ENCODE measurements at places on chromosomes 2 and 18.

- no peak for DNase-seq
These were observed 593.1 kb downstream of the RNF144A start for GRCh38 chr2:7510353-7510752.

- no peak for DNase-seq
These were observed 14.6 kb downstream of the NMUR1 start for GRCh38 chr2:231515603-231516002.

GRCh38 chr2:168180914-168181313 is 66.5 kb downstream of the STK39 start:
- no peak for DNase-seq

DNA sequence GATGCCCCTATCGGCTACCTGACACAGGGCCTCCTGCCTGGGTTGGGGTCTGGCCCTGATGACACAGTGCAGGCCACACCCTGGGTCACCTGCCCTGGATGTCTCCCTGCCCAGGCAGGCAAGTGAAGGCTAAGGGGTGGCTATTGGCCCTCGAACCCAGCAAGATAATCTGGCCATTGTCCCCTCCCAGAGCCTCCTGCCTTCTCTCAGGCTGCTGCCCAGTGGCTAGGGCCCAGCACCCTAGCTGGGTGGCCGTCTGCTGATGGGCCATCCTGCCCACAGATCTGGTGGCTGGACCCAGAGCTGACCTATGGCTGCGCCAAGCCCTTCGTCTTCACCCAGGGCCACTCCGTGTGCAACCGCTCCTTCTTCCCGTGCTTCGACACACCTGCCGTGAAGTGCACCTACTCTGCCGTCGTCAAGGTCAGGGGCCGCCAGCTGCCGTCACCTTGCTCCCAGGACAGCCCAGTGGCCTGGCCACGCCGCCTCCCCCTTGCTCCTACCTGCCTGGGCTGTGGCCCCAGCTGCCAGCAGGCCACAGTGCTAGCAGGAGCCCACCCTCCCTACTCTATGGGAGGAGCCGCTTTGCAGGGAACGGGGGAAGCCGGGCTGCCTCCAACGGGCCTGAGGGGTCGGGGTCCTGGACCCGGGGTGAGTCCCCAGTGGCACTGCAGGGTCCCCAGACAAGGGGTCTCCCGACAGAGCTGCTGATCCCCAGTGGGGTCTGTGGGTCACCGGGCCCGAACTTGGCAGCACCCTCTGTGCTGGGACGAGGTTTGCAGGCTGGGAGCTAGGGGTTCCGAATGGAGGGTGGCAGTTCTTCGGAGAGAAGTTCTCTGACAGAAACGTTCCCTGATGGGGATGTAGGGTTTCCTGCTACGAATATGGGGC is 4.1 kb downstream of the RNPEPL1 start:
- no peak for DNase-seq

- DNase-seq, result no peak
These were observed 1.0 kb upstream of the ANKRD62 start for GRCh38 chr18:12092398-12093229.

DNA sequence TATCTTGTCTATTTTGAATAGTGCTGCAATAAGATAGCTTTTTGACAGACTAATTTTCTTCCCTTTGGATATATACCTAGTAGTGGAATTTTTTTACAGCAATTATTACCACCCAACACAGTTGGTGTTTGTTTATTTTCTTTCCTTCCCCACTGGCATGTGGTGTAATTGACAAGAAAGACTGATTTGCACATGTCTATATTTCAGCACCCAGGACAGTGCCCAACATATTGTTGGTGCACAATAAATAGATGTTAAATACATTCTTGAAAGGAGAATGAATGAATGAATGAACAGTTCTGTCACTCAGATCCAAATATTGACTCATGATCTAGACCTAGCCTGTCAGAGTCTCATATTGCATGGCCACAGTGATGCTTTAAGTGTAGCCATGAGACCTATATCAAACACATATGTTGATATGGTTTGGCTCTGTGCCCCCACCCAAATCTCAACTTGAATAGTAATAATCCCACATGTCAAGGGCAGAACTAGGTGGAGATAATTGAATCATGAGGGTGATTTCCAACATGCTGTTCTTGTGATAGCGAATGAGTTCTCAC is 538.2 kb downstream of the NYAP2 start:
- DNase-seq, result no peak

DNA sequence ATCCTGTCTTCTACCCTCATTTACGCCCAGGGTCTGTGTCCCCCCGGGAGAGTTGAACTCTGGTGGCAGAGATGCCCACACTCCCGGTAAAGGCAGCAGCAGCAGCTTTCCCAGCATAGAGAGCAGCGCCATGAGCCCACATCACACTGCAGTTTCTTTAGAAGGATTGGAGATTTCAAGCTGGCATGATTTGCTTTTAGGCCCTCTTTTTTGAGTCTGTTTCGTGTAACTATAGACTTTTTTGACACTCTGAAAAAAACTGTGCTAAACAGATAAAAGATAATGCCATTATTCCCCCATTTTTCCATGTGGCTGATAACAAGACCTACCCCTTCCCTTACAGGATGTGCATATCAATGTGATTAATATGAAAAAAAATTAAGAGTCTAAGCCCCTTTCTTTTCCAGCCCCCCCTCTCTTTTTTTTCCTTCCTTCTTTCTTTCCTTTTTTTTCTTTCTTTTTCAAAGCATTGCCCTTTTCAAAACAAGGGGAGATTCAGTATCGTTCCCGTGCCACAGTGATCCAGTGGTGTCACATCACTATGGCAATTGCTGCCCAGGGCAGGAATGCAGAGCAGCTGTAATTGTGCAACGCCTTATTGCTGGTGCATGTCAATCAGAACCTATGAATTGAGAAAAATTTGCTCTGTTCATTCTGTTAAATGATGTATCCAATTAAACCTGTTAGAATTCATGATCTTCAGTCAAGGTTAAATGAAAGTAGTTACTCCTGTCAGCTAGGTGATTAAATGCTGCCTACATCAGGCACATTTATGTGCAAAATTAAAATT is 104.5 kb downstream of the CDCA7 start:
- DNase-seq, result no peak

DNA sequence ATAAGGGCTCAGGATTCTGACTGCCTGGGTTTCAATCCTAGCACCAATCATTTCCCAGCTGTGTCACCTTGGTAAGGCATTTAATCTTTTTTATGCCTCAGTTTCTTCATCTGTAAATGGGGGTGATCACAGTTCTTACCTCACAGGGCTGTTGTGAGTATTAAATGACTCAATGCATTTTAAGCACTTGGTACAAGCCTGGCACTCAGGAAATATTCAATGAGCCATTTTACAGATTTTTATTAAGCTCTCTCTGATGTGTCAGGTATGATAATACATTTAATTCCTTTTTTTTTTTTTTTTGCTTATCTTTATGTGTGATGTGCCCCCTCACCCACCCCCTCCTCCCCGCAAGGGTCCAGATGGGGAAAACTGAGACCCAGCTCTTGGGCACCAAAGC is 12.0 kb downstream of the SPEG start:
- DNase-seq, result no peak

DNA sequence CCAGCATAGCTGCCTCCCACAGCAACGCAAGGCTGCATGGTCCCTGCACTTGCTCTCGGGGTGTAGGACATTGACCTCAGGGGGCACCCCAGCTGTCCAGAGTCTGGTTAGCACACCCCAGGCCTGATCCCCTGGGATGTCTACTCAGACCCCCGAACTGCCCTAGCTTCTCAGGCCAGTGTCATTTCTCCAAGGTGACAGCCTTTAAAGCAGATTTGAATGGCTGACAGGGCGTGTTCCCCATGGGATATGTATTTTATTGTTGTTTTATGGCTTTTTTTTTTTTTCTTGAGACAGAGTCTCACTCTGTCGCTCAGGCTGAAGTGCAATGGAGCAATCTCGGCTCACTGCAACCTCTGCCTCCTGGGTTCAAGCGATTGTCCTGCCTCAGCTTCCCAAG is 40.8 kb upstream of the PTMA start:
- DNase-seq, result no peak

- DNase-seq, result no peak
These were observed 63.8 kb upstream of the RPL31 start for GRCh38 chr2:100938031-100939026.

GRCh38 chr2:134718817-134719814 is at the start of gene TMEM163:
TSS of gene TMEM163 (minus strand) at chr2:134719000.
- DNase-seq, result no peak

DNA sequence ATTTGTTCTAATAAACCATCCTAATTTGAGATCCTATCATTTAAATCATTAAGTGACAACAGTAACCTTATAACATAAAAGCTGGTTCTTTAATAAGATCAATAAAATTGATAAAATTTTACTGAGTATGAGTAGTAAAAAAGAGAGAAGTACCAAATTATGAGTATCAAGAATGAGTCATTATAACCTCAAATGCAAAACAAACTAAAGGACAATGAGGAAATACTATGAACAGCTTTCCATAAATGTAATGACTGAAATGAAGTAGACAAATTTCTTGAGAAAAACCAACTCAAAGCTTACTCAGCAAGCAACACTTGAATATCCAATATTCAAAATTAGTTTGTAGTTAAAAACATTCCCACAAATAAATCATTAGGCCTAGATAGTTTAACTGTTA is 433.0 kb downstream of the ZEB2 start:
- DNase-seq, result no peak

DNA sequence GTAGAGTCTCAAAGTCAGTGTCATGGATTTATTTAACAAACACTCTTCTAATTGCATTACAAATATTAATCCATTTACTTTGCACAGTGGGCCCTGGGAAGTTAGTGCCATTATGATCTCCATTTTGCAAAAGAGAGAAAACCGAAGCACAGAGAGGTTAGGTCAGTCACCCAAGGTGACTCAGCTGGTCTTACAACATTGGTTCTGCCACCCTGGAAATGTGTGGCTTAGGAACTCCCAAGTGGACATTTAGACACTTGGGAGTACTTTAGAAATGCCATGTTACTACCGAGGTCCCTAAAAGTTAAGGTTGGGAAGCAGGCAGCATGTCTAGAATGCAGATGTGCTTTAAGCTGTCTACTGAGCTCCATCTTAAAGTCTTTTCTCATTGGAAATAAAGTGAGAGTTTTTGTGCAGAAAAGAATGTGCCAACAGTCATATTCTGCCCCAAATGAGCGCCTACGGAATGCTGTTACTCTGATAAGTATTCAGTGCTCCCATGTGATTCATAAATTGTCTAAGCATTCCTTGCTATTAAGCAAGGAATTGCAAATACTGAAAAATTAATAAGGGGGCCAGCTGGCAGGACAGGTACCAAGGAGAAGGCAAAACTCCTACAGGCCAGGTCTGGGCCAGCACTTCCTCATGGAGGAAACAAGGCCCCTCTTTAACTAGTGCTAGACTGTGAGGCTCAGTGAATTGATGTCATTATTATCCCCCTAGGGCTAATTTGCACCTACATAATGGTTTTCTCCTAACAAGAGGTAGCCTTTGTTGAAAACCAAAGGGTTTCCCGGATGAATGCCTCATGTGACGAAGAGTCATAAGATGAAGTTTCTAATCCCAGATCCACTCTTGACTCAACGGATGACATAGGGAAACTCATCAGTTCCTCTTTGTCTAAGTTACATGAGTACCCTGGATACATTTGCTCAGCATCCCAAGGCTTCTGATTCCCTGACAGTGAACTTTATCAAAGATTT is 16.3 kb downstream of the NRP2 start:
- DNase-seq, result no peak

- DNase-seq, result no peak
These were observed 362 bp upstream of the PSTPIP2 start for GRCh38 chr18:46072376-46072867.

- DNase-seq, result no peak
These were observed 743.6 kb downstream of the KCNJ3 start for GRCh38 chr2:155442088-155442487.

DNA sequence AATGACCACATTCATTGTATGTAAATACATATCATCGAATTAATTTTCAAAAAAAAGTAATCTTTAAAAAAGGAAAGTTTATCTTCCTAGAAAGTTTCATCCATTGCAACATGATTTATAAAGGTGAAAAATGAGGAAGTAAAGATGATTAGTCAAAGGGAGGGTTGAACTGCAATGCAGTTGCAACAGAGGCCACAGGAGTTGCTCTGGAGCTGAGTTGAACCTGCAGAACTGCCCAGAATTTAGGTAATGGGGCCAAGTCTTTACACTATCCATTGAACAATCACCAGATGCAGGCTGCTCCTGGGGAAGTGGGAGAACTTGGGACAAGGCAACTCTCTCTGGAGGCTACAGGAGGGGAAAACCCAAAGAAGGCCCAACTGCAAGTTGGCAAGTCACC is 390.7 kb downstream of the METTL4 start:
- DNase-seq, result no peak

- no peak for DNase-seq
These were observed 720 bp downstream of the LBX2 start for GRCh38 chr2:74498500-74499266.

GRCh38 chr2:239767021-239767905 is 257.9 kb downstream of the NDUFA10 start:
- no peak for DNase-seq

- DNase-seq, result no peak
These were observed 3.5 kb upstream of the KCNE4 start for GRCh38 chr2:223048519-223048918.

GRCh38 chr2:17543848-17544247 is 3.4 kb downstream of the VSNL1 start:
- no peak for DNase-seq

DNA sequence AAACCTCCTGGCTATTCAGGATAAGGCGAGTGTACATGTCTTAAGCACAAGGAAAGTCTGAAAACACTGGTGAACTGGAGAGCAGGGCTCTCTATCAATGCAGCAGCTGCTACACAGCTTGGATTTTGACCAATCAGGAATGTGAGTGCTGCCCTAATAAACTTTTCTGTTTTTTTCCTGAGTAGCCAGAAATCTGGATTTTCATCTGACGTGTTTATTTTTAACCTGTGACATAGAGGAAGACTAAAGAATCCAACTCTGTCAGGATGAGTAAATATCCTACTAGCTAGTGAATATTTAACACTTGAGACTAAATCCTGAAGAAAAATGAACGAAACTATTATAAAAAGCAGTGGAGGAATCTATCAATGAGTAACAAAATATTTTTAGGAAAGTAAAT is 1638.9 kb downstream of the LRP1B start:
- DNase-seq, result no peak

DNA sequence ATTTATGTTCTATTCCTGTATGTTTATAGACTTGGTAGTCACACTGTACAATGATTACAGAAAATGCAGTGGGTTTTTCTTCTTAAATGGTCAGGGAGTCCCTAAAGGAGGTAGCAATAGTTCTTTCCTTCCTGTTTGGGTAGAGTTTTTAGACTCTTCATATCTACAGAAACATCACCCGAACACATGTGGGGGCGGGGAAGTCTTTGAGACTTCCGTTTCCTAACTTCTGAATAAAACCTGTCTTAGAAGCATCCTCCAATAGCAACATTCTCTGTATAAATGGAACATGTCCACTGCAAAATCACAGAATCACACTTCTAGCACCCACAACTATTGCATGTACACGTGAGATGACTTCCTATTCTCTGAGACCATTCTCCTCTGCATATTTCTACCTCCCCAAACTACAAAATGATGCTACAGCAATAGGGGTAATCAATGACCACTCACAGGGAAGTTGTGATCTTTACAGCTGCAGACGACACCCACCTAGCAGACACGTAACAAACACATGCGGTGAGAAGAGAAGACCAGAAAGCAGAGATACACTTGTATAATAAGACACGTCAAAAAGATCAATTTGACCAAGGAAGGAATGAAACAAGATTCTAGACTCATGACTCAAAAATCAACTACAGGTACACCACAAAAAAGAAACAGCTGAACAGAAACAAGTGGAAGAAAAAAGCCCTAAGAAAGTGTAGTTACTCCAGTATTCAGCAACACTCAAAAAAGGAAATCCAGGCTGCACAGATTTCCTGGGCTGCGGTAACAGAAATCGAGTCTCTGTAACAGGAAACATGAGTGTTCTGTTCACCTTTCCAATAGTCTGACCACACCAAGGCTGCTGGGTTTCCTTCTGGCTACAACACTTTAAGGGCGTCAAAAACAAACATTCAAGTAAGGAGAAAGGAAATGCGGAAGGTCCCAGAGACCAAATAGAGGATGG is 120.4 kb downstream of the ZNF516 start:
- DNase-seq, result no peak

Data from NCI-H1417 treated with DMSO at 0.1 percent for 48 hours (cell line).